ENCODE measurements at places on chromosomes 6 and 20. TPM values are rescaled to one million over a fixed set of nuclear protein-coding genes. Genes with fewer than 3 reads are reported as not detected.

DNA sequence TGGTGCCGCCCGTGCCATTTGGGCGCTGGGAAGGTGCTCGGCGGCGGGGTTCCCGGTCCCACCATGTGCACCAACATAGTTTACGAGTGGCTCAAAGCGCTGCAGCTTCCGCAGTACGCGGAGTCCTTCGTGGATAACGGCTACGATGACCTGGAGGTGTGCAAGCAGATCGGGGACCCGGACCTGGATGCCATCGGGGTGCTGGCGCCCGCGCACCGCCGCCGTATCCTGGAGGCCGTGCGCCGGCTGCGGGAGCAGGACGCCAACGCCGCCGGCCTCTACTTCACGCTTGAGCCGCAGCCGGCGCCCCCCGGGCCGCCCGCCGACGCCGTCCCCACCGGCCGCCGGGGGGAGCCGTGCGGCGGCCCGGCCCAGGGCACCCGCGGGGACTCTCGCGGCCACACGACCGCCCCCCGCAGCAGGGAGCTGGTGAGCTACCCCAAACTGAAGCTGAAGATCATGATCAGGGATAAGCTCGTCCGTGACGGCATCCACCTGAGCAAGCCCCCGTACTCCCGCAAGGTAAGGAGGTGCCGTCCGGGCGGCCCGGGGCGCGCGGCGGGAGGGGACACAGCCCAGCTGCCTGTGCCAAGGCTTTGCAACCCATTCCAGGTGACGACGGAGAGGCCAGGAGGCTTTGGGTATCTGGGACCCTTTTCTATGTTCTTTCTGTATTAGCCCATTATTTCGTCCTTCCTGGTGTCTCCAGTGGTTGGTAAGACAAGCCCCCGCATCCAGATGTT lies 547 bp downstream of the SAMD5 start:
- peak; percentile 28 for ATAC-seq

DNA sequence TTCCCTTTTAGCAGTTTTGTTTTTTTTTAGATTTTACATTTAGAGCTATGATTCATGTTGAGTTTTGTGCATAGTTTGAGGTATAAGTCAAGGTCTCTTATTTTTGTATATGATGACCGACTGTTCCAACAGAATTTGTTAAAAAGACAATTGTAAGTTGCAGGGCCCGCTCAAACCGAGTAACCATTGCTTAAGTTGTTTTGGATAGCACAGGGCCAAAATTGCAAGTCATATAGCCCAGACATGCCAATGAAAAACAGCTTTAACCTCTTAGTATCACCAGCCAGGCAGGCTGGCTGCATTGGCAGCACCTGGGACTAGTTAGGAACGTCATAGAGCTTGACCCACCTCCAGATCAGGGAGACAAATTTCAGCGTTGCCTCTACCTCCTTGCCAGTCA lies 47.3 kb downstream of the PFDN4 start:
- ATAC-seq: no peak

- ATAC-seq: no peak
Measured at GRCh38 chr20:50725724-50726005, 5.7 kb upstream of the PARD6B start.

GPX5 gene
- total RNA-seq: not detected

DNA sequence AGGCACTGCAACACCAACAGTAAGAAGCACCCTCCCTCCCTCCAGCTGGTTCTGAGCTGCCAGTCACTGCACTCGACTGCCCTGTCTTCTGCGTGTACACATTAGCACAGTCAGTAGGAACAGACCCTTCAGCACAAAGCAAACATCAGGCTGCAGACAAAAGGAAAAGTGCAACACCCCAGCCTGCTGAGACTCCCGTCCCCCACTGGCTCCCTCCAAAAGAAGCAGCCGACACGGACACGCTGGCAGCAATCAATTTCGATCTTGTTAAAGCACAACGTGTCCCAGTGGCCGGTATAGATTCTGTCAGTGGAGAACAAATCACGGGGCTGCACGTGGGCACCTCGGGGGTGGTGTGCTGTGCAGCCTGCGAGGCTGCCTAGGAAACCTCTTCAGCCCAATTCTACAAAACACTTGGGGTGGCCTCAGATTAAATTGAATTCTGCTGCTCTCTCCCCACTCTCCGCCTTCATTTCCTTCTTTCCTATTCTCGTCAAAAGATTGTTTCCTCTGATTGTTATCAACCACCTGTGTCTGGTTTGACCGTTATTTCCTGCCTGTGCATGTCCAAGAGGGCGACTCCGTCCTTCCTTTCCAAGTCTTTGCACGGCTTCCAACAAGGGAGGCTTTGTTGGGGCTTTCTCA lies 38.7 kb downstream of the TRAF3IP2 start:
- no peak for ATAC-seq

SIGLEC1 gene
- 0.80 TPM for total RNA-seq

DNA sequence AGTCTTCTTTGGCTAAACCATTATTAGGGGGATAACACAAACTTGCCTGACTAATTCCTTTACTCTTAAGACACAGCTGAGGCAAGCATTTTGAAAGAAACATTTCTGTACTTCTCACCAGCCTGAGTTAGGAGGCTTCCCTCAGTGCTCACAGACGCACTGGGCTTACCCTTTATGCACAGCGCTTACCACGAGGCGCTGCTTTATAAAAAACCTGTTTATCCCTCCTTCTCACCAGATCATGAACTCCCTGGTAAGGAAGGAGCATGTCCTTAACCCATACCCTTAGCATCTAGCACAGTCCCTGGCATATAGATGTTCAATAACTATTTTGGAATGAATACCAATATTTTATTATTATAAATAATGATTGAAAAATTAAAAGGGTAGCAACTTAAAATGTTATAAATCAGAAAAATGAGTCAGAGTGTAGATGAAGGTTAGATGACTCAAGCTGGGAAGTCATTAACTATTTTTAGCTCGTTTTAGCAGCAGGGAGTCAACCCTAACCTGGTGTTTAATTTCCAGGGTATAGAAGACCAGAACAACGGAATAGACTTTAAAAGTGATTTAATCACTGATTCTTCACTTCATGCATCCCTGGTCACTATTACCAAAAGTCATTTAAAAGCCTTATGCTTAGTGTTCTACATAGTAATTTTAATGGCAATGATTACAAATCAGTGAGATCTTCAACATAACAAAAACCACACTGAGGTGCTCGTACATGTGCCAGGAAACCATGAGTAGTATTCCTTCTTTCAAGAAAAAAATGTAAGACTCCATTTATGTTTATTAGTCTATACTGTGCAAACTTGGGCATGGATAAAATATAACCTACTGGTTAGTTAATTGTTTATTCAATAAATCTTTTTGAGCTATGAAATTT lies 4.1 kb upstream of the TPD52L1 start:
- ATAC-seq: peak; percentile 58

DNA sequence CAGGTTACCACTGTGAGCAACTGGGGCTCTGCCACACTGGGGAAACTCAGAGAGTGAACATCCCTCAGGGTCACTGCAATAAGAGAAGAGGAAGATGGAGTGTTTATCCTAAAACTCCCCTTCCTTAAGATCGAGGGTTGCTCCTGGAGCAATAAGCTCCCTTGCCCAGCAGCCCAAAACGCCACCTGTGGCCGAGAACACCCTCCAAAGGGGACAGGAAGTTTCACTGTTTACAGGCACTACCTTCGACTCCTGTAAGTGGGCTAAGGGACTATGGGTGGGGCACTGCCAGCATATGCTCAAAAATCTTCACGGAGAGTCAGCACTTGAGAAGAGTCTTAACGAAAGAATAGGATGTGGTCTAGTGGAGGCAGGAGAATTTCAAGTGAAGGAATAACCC lies 132.5 kb downstream of the FAXC start:
- no peak for ATAC-seq

GRCh38 chr6:39558079-39558478 lies 167.1 kb downstream of the KIF6 start:
- ATAC-seq: no peak

- no peak for ATAC-seq
Measured at GRCh38 chr6:51302431-51302830, 483.8 kb downstream of the TFAP2B start.

GRCh38 chr6:143939364-143939763 lies 68.7 kb downstream of the PLAGL1 start:
- ATAC-seq: no peak

DNA sequence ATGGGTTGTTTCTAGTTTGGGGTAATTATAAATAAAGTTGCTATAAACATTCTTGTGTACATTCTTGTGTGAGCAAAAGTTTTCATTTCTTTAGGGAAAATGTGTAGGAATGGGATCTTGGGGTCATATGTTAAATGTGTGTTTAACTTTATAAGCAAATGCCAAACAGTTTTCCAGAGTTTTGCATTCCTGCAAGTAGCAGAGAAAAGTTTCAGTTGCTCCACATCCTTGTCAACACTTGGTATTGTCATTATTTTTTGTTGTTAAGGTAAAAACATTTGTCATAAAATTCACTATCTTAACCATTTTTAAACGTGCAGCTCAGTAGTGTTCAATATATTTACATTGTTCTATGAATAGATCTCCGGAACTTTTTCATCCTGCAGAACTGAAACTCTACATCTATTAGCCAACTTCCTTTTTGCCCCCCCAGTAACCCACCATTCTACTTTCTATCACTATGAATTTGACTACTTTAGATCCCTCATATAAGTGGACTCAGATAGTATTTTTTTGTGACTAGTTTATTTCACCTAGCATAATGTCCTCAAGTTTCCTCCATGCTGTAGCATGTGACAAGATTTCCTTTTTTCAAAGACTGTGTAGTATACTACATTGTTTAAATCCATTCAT lies 48.4 kb downstream of the PHACTR2 start:
- no peak for ATAC-seq

DNA sequence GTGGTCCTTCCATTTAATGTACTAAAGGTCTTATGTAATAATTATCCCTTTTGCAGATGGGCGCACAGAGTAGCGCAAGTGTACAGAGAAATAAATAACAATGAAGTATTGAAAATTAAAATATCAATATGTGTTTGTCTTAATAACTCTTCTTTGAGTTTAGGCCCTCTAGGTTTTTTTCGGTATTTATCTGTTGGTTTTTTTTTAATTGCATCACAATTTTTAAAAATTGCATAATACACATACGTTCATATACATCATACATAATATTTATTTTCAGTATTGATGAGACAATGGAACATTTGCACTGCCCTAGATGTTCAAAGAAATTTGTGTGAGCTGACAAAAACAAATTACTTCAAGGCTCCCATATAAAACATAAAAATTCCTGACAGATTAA lies 15.1 kb downstream of the ADGRB3 start:
- no peak for ATAC-seq

DNA sequence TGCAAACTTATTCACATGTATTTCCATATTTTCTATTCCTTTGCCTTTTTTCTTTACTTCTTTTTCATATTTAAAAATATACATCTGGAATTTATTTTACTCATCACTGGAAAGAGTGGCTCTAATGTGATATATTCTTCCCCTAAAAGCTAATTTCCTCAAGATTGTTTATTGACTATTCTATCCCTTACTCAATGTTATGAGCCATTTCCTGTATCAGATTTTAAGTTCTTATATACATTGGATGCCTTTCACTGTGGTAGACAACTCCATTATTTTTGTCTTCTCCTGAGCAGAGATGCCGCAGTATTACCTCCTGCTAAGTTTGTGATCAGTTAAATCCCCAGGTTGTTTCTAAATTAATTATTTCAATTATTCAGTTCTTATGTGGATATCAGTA lies 418.4 kb upstream of the JAG1 start:
- no peak for ATAC-seq

ZKSCAN8 gene
- total RNA-seq: 6.6 TPM

GRCh38 chr20:38202153-38202981 lies 37.3 kb upstream of the TGM2 start:
- no peak for ATAC-seq

BMP2 gene
- total RNA-seq: 3.5 TPM

DNA sequence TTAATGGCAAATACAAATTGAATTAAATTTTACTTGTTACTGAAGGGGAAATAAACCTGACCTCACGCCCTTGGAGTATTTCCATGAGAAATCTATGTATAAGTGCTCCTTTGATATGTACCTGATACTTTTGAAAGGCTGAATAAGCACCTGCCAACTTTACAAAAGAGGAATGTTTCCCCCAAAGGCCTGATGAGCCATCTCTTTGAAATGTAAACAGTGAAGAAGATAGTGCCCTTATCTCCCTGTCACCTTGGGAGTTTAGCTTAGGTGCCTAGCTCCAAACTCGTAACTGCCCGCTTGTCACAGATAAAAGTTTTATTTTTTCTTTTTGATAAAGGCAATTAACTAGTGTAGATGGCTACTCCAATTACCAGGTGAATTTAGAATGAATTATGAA lies 1.1 kb upstream of the ZNF343 start:
- ATAC-seq: no peak

DNA sequence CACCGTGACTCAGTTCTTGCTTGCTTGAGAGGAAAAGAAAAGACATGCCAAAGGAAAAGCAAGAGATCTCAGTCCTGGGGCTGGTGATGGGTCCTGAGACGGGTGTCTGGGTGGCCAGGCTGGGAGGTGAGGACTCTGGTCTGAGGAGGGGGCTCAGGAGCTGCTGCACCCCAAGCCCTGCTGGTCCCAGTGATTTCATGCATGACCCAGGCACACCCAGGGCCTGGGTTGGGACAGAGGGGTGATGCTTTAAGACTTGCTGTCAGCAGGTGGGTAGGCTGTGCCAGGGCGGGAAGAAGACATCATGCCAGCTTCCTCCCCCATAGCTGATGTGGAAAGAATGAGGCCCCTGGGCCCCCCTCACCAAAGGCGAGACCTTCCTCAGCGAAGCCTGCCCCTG lies 65.1 kb upstream of the PMEPA1 start:
- no peak for ATAC-seq

DNA sequence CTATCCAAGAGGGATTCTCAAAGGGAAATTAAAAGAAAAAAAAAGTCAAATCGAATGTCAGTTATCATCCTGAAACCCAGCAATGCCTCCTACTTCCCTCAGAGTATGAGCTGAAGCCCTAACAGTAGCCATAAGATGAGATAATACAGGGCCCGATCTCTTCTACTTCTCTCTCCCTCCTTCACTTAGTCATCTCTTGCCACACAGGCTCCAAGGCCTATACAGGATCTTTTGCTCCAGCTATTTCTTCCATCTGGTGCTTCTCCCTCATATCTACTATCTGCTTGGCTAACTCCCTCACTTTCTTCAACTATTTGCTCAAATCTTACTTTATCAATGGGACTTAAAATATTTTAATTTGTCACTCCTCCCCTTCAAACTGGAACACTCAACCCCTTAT lies 215.3 kb downstream of the RNGTT start:
- no peak for ATAC-seq

GRCh38 chr6:144662812-144663365 lies 377.8 kb downstream of the UTRN start:
- ATAC-seq: no peak

DNA sequence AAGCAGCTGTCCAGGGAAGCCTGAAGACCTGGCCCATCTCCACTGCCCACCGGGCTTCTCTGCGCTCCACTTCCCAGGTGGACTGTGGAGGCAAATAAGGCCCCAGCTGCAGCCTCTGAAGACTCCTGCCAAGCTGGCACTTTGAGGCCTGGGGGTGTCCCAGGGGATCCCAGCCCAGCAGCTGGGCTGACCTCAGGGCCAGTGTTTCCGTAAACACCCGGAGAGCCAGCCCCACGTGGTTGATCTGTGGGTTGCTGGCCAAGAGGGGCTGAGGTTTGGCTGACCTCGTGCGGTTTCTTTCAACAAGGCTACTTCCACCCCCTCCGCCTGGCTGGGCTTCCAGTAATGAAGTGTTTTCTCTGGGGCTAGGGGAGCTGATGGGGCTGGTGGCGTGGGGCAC lies 12.4 kb upstream of the CCN5 start:
- ATAC-seq: peak; percentile 42

- peak; percentile 49 for ATAC-seq
Measured at GRCh38 chr6:34172961-34173775, 27.3 kb upstream of the GRM4 start.
